Panc1 (cell line): ENCODE measurements at places on chromosomes 5 and 9. TPM values are rescaled to one million over a fixed set of nuclear protein-coding genes. Genes with fewer than 3 reads are reported as not detected.

DNA sequence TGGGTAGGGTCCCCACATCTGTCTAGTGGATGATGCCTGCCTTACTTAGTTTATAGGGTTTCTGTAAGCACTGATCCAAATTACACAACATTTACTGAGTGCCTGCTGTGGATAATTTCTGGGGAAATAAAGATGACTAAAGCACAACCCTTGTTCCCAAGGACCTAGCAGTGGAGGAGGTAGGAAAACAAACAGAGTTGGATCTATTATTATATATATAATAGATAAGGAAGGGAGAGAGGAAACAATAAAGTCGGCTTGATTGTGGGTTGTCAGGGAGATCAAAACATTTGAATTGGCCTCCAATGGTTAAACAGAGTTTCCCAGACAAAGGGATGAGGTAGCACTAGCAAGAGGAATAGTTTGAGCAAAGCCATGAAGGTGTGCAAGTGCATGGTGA, 14.0 kb downstream of the IL33 start:
- no peak for DNase-seq

The C9orf50 gene
- not detected for total RNA-seq

DNA sequence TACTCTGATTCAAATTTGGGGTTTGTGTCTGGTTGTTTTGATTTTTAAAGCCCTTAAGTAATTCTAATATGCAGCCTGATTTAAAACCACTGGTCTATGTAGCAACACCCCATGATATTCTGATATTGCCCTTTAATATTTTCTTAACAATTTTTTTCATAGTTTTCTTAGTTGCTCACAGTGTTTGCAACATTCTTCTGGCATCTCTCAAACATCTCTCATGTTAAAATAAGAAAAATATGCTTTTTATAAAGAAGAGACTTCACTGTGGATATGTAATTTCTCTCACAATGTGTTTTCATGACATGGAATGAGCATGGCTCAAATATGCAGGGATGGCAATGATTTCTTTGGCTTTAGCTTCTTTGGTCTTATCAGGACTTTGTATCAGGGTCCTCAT, 183.7 kb downstream of the TAF11L14 start:
- no peak for DNase-seq

DNA sequence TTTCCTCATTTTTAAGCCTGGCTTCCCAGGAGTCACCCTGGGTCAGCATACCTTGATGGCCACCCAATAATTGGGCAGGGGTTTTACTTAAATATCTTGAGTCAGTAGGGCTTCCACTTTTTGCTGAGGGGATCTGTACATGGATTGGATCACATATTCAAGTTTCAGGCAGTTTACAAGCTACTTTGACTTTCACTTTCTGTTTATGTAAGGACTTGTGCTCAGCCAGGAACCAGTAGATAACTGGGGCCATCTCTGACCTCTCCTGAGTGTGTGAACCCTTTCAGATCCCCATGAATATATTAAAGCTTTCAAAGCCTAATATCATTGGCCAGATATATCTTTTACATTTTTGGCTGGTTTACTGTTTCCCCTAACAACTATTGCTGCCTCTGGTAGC, 45.1 kb downstream of the SLCO6A1 start:
- DNase-seq = no peak

DNA sequence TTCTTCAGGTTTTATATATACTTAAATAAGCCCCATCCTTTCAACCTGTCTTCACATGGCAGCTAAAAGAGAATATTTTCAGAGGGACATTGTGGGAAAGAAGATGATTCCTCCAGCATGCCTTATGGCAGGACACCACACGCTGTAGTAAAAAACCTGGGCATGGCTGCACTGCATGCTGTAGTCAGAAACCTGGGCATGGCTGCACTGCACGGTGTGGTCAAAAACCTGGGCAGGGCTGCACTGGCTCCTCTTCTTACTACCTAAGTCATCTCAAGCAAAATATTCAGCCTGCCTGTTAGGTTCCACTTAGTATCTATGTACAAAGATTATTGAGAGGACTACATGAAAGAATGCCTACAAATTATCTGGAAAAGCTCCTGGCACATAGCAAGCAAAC, 153.6 kb downstream of the BRINP1 start:
- DNase-seq = no peak

The NTRK2 gene
- total RNA-seq = 0.23 TPM

The SAPCD2 gene
- total RNA-seq = 18.4 TPM

The ANKRD18A gene
- total RNA-seq = 9.6 TPM

GRCh38 chr5:43730832-43731342, 127.9 kb downstream of the NNT start:
- no peak for DNase-seq

DNA sequence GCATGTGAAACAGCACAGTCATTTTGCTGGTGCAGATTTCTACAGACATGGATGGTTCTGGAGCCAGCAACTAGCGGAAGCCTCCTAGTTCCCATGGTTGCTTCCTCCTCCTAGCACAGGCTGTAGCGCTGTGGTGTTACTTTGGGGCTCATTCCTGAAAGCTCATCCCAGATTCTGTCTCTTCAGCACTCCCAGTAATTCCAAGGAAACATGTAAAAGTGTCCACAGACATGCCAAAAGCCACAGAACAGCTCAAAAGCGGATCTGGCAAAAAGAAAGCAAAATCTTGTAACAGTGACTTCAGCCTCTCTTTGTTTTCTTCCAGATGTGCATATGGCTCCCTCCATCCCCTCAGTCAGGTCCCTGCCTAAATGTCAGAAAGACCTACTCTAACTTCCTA, 144.1 kb downstream of the CEP120 start:
- DNase-seq = no peak

- DNase-seq = no peak
These were observed 51.5 kb downstream of the STK32A start for GRCh38 chr5:147286296-147286695.

GRCh38 chr5:131627207-131627865, 7.7 kb downstream of the RAPGEF6 start:
- no peak for DNase-seq

DNA sequence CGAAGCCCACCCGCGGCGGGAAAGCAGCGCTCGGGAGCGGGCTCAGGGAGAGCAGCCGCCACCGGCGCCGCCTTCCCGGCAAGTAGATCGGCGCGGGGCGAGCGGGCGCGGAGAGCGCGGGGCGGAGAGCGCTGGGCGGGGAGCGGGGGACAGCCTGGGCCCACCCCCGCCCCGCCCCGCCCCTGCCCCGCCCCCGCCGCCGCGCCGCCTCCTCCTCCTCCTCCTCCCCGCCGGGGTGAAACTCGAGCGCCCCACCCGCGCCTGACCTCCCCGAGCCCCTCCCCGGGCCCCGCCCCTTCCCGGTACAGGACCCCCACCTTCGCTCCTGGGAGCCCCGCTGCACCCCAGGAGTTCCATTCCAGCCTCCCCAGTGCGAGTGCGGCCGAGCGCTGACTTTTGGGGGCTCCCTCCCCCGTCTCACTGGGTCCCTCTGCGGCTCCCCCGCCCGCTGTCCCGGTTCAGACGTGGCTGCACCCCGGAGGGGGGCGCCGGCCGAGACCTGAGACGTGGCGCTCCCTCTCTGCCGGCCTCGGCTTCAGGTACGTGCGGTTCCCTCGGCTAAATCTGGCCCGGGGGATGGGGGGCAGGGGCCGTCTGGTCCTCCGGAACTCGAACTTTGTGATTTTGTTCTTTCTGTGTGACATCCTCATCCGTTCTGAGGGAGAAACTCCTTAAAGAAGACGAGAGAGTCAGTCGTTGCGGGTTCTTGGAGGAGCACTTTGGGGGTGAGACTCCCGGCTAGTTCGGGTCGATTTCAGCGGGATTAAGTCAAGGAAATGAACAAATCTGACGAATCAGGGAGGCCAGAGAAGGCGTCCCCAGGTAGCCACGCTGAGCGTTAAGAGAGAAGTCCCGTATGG, at the start of gene SEMA5A:
Gene SEMA5A, minus strand, starts transcription at position 84 of the 860 bp plus-strand sequence. CDS start 166,129 bp downstream, outside the sequence.
- no peak for DNase-seq

GRCh38 chr9:115808108-115808507, 345.5 kb upstream of the PAPPA start:
- DNase-seq = no peak

DNA sequence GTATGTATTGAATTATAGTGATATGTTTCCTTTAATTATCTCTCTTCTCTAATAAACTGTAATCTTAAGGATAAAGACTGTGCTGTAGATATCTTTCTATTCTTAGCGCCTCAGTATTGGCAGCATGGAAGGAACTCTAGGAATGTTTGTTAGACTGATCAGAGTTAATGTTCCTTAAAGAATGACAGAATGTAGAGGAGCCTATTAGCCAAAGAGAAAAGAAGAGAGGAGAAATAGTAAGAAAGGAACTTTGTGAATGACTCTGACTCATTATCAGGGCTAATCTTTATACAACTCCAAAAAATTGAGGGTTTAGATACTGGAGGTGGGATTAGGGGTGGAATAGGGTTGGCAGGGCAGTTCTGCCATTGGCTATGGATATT, 59.0 kb upstream of the NUDT12 start:
- no peak for DNase-seq

The CCL27 gene
- total RNA-seq = 0.95 TPM

DNA sequence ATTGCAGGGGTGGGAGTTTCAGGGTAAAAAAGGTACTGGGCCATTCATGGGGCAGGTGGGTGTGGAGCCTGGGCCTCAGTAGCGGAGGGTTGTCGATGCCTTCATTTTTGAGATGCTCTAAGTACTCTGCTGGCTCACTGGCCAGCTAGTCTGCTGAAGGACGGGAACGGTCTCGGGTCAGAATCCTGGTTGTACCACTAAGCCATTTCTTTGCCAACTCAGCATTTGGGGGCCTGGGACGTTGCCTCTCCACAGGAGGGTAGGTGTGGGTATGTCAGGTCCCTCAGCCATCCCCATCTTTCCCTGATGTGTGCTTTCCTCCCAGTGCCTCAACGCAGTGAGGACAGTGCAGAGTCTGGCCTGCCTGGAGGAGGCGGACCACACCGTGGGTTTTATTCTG, 25.1 kb downstream of the SH3GLB2 start:
- DNase-seq = no peak

The LCP2 gene
- total RNA-seq = 0.36 TPM

- DNase-seq = no peak
These were observed 3.0 kb upstream of the HRCT1 start for GRCh38 chr9:35903049-35903448.

GRCh38 chr5:68021227-68021626, 194.3 kb upstream of the PIK3R1 start:
- no peak for DNase-seq

The TPPP gene
- 0.98 TPM for total RNA-seq

GRCh38 chr5:110894805-110895204, 156.0 kb downstream of the SLC25A46 start:
- no peak for DNase-seq

The TNFSF8 gene
- total RNA-seq = 0.15 TPM

The CARTPT gene
- total RNA-seq = not detected

The FIBCD1 gene
- total RNA-seq = 16.3 TPM

DNA sequence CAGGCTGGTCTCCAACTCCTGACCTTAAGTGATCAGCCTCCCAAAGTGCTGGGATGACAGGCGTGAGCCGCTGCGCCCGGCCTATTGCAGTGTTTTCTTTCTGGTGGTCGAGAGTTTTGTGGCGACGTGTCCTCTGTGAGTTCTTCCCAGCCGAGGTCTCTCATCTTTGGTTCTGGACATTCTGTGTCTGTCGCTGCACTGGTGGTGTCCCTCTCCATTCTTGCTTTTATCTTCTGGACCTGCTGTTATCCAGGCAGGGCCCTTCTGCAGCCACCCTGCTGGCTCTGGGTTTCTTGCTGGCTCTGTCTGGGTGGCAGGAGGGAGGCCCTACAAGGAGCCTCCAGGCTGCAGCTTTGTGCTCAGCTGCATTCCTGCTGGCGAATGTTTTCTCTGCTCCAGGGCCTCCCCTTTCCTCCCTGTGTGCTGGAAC, 49.1 kb upstream of the EXOC3 start:
- DNase-seq = no peak

The CYSRT1 gene
- total RNA-seq = 0.67 TPM

GRCh38 chr5:93596310-93596675, 13.3 kb downstream of the NR2F1 start:
- no peak for DNase-seq

- DNase-seq = no peak
These were observed 8.0 kb downstream of the ARL10 start for GRCh38 chr5:176373100-176373818.

DNA sequence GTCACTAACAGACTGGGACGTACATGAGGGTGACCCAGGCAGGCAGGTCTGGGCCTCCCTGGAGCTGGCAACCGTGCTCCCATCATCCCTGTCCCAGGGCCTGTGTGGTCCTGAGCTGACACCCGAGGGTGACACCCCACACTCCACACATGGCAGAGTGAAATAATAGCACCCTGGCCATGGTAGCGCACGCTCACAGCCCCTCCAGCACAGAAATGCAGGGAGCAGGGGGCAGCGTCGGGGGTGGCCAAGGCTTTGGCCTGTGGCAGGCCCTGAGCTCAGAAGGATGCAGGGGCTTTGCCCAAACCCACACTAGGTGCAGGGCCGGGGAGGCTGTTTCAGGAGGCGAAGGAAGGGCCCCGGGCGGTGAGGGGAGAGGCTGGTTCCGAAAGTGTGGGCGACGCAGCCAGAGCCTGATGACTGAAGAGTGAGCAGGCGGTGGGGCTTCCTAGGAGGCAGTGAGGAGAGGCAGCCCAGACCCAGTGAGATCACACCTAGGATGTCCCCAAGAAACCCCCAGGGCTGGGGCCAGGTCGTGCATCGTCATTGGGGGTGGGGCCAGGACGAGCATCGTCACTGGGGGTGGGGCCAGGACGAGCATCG, 12.9 kb downstream of the OR2V2 start:
- DNase-seq = no peak

- DNase-seq = no peak
These were observed 272.6 kb downstream of the FANCC start for GRCh38 chr9:95044731-95045508.

DNA sequence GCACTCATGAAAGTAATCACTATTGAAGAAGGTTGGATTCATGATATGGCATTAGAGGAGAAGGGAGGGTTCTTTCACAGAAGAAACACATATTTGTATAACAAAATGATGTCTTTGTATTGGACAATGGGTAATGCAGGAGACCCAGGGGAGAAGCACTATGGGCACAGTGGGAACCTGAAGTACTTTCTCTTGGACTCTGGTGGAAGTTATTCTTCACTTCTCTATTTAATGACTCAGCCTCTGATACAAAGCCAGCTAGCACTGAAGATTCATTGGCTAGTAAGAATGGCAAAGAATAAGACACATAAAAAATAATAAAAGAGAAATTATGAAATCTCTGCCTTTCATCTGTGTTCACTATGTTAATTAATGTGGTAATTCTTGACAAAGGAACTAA, 149.9 kb upstream of the PRR16 start:
- DNase-seq = no peak

The LHFPL2 gene
- total RNA-seq = 25.8 TPM

DNA sequence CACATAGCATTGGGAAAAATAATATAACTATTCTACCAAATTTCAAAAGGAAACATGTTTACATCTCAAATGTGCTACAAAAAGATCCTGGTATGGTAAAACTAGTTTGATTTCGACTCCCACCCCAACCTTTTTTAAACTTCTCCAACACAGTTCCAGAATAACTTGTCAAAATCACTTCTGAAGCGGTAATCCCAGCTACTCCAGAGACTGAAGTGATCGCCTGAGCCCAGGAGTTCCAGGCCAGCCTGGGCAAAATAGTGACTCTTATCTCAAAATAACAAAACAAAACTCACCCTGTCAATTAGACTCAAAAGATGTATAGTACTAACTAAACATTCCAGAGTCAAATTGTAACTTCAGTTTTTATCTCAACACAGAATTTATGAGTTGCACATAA, 71.3 kb upstream of the RNF38 start:
- no peak for DNase-seq
